ENCODE measurements at places on chromosomes 1 and 21.
A peak's percentile ranks its signal among the peaks of the same experiment; 100 is the strongest.

- no peak for DNase-seq
Measured at GRCh38 chr1:172547071-172547470, 14.1 kb downstream of the SUCO start.

- no peak for DNase-seq
Measured at GRCh38 chr21:32055305-32055704, 182.5 kb downstream of the HUNK start.

DNA sequence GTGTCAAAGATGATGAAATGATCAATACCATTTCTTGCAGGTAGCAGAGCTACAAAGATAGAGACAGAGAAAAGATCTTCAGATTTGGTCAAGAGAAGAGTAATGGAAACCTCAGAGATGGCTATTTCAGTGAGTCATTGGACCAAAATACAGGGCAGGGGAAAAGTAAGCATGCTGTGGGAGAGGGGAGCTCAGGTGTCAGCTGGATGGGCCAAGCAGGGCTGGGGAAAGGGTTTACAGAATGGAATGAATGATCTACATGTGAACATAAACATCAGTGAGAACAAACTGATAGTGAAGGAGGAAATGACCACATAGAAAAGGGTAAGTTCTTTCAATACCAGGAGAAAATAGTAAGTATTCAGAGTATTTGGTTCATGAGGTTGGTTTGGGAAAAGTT lies 61.4 kb upstream of the CNN3 start:
- no peak for DNase-seq

DNA sequence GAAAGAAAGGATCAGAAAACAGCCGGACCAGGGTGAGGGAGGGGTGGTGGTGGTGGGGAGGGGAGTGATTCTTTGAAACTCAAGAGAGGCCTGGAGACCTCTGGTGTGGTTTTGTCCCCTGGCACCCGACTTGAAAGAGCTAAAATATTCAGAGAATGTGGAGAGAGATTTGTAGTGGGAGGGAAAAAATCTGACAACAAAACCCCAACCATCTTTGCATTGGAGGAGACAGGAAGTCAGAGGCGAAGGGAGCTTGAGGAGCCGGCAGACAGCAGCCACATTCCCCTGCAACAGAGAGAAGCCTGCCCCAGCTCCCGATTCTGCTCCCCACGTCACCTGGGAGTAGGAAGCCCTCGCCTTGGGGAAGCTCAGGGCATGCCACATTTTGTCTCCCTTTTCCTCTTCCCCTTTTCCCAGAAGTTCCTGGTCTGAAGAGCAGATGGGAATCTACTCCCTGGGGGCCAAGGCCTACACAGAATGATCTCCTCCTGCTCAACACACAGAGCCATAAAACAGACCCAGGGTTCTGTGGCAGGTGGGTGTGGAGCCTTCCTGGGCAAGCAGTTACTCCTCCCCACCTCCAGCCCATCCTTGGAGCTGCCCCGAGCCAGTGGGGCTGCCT lies 84.9 kb downstream of the ITPKB start:
- peak; percentile 37 for DNase-seq

GRCh38 chr1:246404078-246404477 lies 103.0 kb downstream of the SMYD3 start:
- peak; percentile 17 for DNase-seq

- no peak for DNase-seq
Measured at GRCh38 chr1:241839369-241839979, 8.5 kb upstream of the EXO1 start.

DNA sequence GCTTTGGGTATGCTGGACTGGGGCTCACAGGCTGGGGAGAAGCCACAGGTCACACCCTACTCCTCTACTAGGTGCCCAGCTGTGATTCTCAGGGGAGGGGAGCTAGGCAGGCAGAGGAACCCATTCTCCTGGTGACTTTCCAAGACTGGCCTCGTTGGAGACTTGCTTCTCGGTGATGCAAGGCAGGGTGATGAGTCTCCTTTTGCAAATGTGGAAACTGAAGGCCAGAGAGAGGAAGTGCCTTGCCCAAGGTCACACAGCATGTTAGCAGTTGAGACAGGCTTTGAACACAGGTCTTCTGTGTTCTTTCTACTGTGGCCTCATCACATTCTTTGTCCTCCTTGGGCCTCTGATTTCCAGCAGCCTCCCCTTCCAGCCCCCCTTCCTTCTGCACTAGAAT lies 20.5 kb upstream of the C1QA start:
- DNase-seq = no peak

GRCh38 chr1:202207292-202207691 lies 13.7 kb downstream of the LGR6 start:
- DNase-seq = peak; percentile 52

- no peak for DNase-seq
Measured at GRCh38 chr1:213573648-213574009, 414.1 kb upstream of the PROX1 start.

DNA sequence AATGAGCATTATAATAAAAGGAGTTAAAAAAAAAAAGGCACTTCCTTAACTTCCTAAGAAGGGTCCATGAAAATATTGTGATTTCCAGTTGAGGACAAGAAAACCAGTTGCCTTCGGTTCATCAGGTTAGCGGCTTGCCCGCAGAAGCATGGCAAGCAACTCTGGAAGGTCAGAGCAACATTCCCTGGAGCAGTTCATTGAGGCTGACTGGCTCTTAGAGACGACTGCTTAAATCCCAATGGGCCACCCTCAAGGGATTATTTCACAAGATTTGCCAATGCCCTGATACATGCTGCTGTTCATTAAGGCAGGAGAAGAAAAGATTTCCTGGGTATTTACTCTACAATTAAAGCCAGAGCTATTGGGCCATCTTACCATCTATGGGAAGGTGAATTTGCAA lies 29.0 kb upstream of the CASQ2 start:
- DNase-seq = no peak

Data from AG08395 (cell line).